Stimulated activated naive CD8-positive, alpha-beta T cell treated with anti-CD3 and anti-CD28 coated beads, Interleukin-15, Interleukin-2, amounts not matched to agents 100 U/mL and 50 U/mL, for 24 hours (primary cell): ENCODE measurements at places on chromosomes 7 and 10.

DNA sequence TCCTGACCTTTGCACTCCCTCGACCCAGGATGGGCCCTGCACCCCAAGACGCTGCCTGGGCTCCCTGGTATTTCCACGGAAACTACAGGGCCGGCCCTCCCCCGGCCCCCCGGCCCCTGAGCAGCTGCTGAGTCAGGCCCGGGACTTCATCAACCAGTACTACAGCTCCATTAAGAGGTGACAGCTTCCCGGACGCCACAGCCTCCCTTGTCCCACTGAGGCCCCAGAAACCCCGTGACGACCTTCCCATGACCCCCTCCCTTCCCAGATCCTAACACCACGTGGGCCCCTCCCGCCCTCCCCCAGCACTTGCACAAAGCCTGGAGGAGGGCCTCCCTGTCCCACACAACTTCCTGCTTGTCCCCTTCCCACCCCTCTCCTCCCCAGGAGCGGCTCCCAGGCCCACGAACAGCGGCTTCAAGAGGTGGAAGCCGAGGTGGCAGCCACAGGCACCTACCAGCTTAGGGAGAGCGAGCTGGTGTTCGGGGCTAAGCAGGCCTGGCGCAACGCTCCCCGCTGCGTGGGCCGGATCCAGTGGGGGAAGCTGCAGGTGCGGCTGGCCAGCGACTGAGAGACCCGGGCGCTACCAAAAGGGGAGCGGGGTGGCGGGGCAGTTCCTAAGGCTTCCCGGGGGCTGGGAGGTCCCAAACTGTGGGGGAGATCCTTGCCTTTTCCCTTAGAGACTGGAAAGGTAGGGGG is 5.7 kb downstream of the NOS3 start:
- no peak for DNase-seq

DNA sequence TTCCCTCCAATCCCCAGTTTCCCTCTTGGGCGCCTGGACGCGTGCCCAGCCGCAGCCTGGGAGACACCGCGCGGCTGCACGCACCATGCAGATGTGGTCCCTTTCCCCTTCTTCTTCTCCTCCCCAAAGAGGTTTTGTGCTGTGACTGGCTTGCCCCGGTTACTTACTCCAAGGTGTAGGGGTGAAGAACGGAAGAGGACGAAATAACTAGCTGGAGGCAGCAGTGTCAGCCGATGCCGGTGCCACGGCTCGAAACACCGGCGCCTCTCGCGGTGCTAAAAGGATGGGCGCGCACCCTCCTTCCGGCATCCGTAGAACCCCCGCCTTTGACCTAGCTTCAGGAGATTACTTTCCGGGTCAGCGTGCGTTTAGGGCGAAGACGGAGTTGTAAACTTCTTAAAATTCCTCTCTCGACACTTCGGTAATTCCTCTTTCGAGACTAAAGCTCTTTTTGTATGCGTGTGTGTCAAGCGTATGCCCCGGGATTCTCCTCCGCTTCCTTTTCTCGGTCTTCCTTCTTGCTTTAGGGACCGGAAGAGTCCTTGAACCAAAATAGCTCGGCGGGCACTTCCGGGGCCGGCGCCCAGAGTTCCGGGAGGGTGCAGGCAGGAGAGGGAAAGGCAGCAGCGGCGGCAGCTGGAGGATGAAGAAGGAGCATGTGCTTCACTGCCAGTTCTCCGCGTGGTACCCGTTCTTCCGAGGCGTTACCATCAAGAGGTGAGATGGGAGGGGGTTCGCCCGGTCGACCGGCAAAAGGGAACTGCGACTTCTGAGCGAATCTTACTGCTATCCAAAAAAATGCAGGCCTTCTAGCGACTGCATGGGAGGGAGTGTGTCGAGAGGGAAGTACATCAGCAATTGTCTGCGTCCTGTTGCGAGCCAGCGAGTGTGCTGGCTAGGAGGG is at the start of the genes CDC123 and NUDT5:
Gene CDC123 (plus strand): TSS at position 586 of the 904 bp plus-strand sequence. CDS start 58 bp downstream, at position 644.
Gene NUDT5 (minus strand): TSS at position 289 of the 904 bp plus-strand sequence. CDS start 9,600 bp downstream, outside the sequence.
- DNase-seq, result peak; percentile 88

DNA sequence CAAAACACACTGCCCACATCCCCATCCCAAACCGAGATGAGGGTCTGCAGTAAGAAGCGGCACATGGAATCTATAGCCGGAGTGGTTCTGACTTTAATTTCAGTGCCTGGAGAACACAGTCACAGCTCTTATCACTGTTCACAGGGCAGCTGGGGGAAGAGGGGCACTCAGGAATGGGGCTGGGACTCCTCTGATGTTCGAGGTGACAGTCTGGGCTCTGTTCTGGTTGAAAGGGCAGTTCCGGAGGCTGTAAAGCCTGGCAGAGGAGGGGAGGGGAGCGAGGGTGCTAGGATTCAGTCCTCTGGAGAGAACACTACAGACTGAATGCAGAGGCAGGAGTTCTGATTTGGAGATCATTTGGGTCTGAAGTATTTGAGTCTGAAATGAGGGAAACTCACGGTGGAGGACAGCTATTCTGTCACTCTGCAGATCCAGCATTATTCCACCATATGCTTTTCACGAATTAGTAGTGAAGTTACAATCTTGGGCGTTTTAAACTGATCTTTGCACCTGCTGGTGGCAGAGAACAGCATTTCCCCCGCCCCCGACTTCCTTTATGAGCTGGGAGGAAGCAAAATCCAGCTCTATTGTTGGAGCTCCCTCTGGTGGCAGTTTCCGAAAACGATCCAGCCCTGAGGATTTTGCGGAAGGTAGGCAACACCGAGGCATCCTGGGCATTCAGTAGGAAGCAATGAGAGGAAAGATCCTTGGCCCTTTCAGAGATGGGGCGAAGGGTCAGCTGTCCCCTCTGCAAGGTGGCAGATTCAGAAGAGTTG is 22.7 kb upstream of the KCNK18 start:
- peak; percentile 86 for DNase-seq

DNA sequence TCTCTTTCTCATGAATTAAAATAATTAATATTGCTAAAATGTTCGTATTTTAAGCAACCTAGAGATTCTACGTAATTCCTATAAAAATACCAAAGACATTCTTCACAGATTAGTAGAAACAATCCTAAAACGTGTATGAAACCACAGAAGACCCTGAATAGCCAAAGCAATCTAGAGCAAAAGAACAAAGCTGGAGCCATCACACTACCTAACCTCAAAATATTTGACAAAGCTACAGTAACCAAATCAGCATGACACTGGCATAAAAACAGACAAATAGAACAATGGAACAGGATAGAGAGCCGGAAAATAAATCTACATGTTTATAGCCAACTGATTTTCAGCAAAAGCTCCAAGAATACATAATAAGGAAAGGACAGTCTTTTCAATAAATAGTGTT is 105.5 kb upstream of the PTN start:
- DNase-seq, result no peak

DNA sequence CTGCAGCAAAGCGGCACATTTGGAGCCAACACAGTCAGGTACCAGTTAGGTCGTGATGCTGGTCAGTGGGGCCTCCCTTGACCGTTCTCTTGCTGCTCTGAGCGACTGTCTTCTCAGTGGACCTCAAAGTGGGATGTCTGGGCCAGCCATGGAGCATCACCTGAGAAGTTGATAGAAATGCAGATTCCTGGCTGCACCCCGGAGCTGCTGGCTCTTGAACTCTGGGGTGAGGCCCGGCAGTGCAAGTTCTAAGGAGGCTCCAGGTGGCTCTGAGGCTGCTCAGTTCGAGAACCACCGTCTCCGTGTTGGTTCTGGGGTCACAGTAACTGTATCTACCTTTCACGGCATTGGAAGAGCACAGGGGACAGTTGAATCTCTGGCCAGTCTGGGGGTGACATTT is 147.5 kb downstream of the WDR37 start:
- DNase-seq, result no peak

DNA sequence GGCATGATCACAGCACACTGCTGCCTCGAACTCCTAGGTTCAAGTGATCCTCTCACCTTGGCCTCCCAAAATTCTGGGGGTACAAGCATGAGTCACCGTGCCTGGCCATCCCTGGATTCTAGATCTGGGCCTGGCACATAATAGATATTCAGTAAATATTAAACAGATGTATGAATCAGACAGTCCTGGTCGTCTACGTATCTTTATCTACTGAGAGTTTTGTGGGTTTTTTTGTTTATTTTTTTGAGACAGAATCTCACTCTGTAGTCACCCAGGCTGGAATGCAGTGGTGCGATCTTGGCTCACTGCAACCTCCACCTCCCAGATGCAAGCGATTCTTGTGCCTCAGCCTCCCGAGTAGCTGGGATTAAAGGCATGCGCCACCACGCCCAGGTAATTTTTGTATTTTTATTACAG is 24.3 kb upstream of the ITGB1 start:
- no peak for DNase-seq

GRCh38 chr10:132506711-132507408 is 30.7 kb upstream of the INPP5A start:
- DNase-seq, result no peak

DNA sequence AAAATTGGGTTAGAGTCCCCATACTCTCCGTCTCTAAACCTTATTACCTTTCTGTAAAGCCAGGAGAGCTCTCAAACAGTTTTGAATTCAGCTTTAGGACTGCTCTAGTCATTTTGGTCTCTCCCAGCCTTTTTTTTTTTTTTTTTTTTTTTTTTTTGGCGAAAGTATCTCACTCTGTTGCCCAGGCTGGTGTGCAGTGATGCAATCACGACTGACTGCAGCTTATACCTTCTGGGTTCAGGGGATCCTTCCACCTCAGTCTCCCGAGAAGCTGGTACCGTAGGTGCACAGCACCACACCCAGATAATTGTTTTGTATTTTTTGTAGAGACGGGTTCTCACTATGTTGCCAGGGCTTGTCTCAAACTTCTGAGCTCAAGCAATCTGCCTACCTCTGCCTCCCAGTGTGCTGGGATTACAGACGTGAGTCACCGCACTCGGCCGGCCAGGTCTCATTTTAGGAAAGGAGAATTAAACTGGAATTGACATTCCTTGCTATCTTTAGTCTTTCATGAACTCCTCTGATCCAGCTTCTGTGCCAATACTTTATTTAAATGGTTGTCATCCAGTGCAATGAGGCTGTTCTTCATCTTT is 31.4 kb upstream of the RSU1 start:
- no peak for DNase-seq

DNA sequence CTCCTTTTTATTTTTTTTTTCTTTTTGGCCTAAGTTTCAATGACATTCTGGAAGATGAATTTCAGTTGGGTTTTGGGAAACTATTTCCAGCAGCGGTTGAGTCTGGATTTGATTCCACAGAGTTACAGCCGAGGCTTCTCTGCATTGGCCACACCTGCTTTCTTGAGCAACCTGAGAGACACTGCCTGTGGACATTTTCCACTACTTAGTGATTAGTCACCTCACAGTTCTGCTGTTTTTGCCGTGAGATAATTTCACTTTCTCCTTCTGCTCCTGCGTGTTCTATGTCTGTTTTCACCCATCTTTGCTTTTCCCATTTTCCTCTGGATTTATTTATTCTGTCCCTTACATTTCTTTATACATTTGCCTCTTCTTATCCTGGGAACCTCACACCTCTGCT is 243.0 kb downstream of the BICC1 start:
- DNase-seq, result no peak
